ENCODE measurements at places on chromosomes 5 and 9. TPM values are rescaled to one million over a fixed set of nuclear protein-coding genes. Genes with fewer than 3 reads are reported as not detected.

DNA sequence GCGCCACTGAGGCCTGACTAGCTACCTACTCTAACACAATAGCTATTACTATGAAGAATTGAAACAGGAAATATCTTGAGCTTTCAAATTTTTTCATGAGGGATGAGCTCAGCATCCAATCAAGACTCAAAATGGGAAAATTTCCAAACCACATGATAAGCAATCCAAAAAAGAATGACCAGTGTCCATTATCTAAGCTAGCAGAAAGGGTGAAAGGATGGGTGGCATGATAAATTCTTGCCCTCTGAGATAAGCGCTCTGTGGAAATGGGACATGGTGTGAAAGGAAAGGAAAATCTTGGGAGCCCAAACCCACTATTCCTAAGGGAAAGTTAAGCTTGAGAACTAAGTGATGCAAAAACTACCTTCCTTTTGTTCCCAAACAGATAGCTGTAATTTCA, 170.2 kb upstream of the NREP start:
- no peak overlapping the region for H3K4me3 ChIP-seq
- H3K36me3 ChIP-seq = no peaks in the 10 kb centered on the region
- H3K27ac ChIP-seq = no peak overlapping the region

- no peak overlapping the region for H3K27ac ChIP-seq
- no peak overlapping the region for H3K4me3 ChIP-seq
- peaks cover 12% of the 10 kb centered on the region for H3K4me1 ChIP-seq
- H3K27me3 ChIP-seq = no peaks in the 10 kb centered on the region
Observed at GRCh38 chr5:87022415-87022814, 245.3 kb upstream of the RASA1 start.

DNA sequence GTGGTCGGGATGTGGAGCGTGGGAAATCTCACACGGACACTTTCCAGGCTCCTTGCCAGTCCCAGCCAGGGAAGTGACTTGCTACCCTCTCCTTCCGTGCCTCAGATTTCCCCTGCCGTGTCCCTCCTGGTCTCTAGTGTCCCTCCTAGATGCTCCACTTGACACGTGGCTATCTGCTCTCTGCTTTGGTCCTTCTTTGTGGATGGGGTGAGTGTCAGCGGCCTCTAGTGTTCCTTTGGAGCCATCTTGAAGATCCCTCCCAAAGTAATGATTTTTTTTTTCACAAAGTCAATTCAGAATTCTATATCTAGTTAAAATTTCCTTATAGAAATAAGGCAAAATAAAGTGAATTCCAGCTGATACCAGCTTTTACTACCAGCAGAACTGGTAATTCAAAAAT, 117.7 kb downstream of the MRPL36 start:
- H3K27ac ChIP-seq = no peak overlapping the region
- no peaks in the 10 kb centered on the region for H3K27me3 ChIP-seq
- no peaks in the 10 kb centered on the region for H3K36me3 ChIP-seq

- no peak overlapping the region for H3K27ac ChIP-seq
- no peak overlapping the region for H3K4me3 ChIP-seq
- H3K36me3 ChIP-seq = no peaks in the 10 kb centered on the region
- H3K4me1 ChIP-seq = no peaks in the 10 kb centered on the region
- no peaks in the 10 kb centered on the region for H3K27me3 ChIP-seq
Observed at GRCh38 chr5:96637196-96637595, 25.0 kb upstream of the CAST start.

The FBP2 gene
- total RNA-seq = not detected

All from right atrium auricular region (tissue), 2 donors.